ENCODE measurements at places on chromosomes 3 and 15.

DNA sequence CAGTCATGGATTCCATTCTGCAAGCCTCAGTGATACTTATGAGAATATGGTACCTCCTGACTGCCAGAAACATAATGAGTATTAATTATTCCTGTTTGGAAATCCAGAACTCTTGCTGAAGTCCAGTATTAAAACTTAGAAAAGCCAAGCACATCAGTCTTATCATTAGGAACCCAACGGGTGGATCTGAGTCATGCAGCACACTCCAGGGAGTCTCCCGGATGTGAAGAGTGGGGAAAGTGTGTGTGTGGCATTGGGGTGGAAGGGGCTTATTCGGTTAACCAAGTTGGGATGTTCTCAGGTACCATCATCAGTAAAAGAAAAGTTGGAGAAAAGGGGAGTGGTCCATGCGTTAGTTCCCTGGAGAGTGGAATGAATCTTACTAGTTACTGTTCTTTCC lies 181.1 kb downstream of the PLCL2 start:
- DNase-seq = no peak

- DNase-seq = no peak
Measured at GRCh38 chr3:110685630-110686029, 386.0 kb upstream of the NECTIN3 start.

DNA sequence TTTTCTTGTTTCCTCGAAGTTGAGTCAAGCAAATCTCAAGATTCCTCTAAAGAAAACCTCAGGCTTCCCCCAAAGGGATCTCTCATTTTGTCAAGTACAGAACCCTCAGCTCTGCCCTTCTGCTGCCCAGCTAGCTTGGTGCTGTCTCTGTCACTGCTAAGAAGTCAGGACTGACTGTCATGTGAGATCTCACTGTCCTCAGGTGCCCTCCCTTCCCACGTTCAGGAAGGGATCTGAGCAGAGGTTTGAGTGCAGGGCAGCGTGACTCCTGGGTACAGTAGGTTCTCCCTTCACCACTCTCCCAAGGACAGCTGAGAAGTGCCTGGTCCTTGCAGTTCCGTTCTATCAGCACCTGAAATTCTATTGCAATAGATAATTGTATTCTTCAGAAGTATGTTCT lies 229.7 kb downstream of the SLCO3A1 start:
- no peak for DNase-seq

GRCh38 chr3:123884203-123884831 lies at the start of gene MYLK:
TSS of gene MYLK (minus strand) at chr3:123884332. CDS start at chr3:123793841, 90,491 bp downstream.
- DNase-seq = peak; percentile 79

- no peak for DNase-seq
Measured at GRCh38 chr3:195441476-195441991, 1.3 kb downstream of the ACAP2 start.

GRCh38 chr15:50944672-50945071 lies 36.2 kb downstream of the AP4E1 start:
- DNase-seq = no peak

DNA sequence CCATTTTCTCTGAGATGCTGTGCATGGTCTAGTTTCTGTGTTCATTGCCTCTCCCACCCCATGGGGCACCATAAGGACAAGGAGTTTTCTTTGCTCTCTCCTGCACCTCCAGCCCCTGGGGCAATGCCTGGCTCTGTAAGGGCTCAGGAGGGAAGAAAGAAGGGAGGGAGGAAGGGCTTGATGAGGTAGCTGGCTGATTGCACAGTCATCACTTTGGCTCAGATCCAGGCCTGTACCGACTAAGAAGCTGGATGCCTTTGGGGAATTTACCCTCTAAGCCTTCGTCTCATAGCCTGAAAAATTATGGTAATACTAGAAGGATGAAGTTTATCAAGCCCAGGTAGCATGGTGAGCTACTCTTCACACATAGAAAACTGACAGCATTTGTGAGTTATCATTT lies 382.9 kb downstream of the GABRG3 start:
- no peak for DNase-seq

- no peak for DNase-seq
Measured at GRCh38 chr3:177890359-177890683, 645.9 kb upstream of the KCNMB2 start.

- DNase-seq = no peak
Measured at GRCh38 chr15:43954181-43954621, 127.4 kb downstream of the WDR76 start.

DNA sequence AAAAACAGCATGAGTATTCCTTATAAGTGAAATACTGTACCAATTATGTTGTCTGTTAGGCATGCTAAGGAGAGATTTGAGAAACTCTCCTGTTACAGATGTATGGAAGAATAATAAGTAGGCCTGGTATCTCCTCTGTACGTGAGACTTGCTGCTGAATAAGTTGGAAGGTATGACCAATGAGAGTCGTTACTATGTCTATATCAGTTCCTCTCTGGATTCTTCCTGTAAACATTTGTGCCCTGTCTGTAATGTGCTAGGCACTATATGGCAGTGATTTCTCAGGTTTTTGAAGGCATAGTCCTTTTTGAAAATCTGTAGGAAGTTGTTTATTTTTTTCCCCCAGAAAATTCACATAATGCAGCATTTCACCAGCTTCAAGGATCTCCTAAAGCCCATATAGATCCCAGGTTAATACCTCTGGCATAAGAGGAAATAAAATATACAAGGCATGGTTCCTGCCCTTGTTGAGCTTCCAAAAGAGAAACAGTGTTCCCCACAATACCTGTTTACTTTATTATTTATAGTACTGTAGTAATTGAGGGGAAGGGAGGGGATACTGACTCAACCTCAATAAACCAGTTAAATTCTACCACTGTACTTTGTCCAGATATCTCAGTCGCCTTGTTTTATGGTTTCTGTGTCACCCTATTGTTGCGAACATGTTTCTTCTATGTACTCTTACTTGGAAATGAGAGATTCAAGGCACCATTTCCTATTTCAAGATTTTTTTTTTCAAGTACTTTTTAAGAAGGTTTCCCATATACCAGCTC lies 28.6 kb downstream of the MAP2K5 start:
- no peak for DNase-seq

GRCh38 chr3:43785551-43785950 lies 94.8 kb downstream of the ABHD5 start:
- no peak for DNase-seq

- DNase-seq = no peak
Measured at GRCh38 chr15:68112706-68113105, 58.6 kb downstream of the PIAS1 start.

GRCh38 chr3:192727032-192727847 lies at the start of gene FGF12:
TSS of gene FGF12 (minus strand) at chr3:192727541.
- DNase-seq = peak; percentile 2

- no peak for DNase-seq
Measured at GRCh38 chr3:132657869-132658747, 1.5 kb downstream of the ACAD11 start.

DNA sequence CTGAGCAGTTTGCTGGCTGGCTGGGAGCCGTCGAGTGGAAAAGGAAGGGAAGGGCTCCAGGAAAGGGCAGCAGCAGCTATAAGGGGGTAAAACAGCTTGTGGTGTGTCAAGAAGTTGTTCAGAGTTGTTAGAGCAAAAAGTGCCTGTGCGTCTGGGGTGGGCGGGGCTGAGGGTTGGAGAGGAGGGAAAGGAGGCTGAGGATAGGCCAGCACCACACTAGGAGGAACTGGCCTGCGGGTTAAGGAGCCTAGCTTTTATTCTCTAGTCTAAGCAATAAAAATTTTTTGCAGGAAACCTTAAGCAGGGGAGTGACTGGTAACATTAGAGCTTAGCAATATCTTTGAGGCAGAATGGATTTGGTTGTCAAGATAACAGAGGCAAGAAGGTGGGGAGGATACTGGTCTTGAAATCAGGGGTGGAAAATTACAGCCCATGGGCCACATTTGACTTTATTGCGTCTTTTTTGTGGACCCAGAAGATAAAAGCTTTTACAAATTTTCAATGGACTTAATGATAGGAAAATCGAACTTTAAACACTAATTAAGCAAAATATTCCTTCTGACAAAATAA lies 134.5 kb upstream of the AADACL2 start:
- no peak for DNase-seq

GRCh38 chr3:191397771-191398170 lies 63.2 kb upstream of the PYDC2 start:
- no peak for DNase-seq

DNA sequence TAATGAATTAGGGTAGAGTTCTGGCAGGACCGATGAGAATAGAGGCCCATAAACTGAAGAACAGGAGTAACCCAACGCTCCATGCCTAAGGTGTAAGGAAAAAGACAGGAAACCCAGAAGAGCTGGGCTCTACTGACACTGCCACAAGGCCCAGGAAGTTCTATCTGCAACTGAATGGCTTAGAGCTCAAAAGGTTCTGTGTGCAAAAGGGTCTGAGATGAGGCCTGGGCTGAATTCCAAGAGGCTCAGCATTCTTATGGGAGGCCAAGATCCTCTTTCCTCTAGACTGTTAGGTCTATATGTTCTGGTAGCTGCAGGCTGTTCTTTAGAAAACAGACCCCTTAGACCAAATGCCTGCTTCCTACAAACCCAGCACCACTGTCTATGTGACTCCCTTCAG lies 30.5 kb upstream of the PRSS50 start:
- no peak for DNase-seq

GRCh38 chr15:73881579-73882320 lies 8.4 kb downstream of the TBC1D21 start:
- no peak for DNase-seq

DNA sequence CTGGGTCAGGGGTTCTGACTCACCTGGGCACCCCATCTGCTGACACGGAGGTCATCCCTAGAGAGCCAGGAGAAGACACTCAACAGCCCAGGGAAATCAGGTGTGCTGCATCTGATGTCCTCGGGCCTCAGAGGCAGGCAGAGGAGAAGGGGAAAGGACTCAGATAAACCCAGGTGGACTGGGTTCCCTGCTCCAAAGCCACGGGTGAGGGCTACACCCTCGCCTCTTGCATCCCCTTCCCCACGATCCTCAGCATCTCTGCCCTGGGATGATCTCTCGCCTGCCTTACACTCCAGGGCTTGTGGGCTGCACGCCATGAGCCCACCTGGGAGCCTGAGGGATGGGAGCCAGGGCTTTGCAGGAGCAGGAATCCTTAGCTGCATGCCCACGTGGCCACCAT lies 8.2 kb upstream of the DUSP7 start:
- no peak for DNase-seq

GRCh38 chr15:84740691-84741090 lies 7.7 kb upstream of the ZNF592 start:
- DNase-seq = no peak

- no peak for DNase-seq
Measured at GRCh38 chr3:178369006-178369405, 167.2 kb upstream of the KCNMB2 start.

DNA sequence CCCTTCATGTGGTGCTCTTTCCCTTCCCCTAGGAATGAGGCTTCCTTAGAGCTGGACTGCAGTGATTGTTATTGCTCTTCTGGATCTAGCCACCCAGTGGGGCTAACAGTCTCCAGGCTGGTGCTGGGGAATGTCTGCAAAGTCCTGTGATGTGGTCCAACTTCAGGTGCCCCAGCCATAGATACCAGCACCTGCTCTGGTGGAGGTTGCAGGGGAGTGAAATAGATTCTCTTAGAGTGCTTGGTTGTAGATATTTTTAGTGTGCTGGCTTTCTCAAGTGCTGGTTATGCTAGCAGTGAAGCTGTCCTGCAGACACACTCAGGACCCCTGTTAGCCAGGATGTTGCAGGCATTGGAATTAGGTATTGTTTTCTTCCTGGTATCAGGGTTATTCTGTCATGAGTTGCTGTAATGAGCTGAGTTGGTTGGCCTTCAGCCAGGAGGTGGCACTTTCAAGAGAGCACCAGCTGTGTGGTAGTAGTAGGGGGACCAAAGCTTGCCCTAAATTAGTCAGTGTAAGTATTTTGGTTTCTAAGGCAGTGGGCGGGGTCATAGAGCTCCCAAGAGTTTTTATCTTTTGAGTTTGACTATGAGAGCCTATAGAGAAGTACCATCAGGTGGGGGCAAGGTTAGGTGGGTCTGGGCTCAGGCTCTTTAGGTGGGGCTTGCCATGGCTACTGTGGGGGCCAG lies 317.5 kb upstream of the SGO1 start:
- no peak for DNase-seq

DNA sequence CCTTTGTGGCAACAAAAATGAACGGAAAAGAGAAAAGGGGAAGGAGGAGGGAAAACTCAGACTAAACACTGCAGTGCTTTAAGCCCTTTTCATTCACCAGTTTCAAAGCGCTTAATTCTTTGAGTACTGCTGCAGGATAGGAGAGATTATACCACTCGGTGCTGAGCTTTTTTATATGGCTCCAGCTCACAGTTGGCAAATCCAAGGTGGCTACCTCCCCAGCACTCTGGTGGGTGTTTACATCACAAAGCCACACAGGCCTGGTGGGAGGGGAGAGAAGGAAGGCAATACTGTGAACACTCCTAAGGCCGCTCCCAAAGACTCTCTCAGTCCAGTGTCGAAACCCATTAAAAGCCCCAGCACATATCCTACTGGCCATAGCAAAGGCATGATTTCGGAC lies 191.4 kb downstream of the STT3B start:
- no peak for DNase-seq

DNA sequence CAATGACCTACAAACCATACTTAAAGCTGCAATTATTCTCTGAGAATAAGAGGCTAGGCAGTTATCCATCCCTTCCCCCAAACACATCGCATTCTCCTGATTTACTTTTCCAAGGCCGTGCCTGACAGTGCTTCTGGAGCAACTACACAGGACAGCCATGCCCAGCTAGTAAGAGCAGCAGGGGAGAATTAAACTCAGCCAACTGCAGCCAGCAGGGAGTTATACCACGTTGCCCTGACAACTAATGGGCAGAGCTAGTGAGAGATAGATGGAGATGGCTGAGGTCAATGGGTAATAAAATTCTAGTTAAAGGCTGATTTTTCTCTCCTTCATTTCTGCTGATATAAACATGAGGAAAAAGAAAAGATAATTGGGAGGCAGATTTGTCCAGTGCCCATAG lies 193.8 kb upstream of the PPP2R3A start:
- DNase-seq = no peak

- DNase-seq = no peak
Measured at GRCh38 chr3:112346491-112347122, 13.7 kb downstream of the CD200 start.

DNA sequence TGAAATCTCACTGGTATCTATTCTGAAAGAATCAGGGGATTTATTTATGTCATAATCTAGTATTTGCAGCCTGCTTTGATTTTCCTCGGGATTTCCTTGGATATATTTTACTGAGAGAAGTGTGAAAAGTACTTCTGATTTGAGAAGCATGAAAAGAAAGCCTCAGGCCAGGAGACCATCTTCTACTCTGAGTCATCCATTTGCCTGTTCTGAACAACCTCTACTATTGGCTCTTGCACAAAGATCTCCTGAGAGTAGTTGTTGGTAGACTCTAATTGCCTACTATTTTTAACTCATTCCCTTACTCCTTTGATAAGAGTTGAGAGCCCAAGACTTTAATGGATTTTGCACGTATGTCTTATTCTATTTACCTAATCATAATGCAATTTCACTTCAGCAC lies 318.9 kb downstream of the BCHE start:
- no peak for DNase-seq

DNA sequence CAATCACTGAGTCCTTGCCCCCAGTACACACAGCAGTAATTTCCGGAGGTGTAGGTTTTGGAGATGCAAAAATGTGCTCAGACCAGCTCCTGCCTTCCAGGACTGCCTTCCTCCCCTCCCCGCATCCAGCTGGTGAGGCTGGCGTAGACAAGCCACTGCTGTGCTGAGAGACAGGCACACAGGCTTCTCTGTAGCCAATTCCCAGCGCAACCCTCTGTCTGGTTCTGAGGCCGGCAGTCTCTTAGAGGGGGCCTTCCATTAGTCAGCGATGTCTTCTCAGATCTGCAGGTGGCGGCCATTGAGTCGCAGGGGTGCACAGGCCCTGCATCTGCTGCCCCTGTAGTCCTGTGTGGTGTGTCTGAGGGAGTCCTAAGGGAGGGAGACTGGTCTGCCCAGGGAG lies 114.4 kb downstream of the DNAJB8 start:
- DNase-seq = no peak

Measured in stromal cell of bone marrow (primary cell).